ENCODE measurements at places on chromosomes 2 and 18. TPM values are rescaled to one million over a fixed set of nuclear protein-coding genes. Genes with fewer than 3 reads are reported as not detected.

TP53I3 gene
- total RNA-seq: 46.0 TPM

GREB1 gene
- total RNA-seq: 0.07 TPM

DNA sequence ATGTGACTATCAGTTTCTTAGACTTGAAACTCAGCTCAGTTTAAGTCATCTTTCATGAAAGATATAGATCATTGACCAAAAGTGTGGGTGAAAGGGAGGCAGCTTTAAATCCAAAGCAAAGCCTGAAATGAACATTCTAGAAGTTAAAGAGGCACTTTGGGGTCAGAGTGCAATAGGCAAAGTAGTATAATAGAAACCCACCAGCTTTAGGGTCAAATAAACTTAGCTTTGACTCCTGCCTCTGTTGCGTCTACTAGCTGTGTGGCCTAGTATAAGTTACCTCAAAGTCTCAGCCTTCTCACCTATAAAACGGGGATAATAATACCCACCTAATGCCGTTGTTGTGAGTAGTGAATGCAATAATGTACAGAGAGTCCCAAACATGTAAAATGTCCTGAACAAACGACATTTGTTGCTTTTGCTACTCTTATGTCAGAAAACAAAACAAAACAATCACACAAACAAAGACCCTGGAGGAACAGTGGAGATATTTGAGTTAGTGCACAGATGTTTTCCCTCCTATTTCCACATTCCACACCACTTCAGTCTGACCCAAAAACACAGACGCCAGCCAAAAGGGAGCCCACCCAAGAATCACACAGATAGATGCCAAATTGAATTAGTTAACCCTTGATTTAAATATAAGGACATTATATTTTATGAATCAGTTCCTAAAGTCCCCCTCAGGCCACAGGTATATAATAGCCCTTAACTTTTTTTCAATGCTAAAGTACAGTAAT, 657.0 kb downstream of the ARHGAP15 start:
- DNase-seq: no peak

DNA sequence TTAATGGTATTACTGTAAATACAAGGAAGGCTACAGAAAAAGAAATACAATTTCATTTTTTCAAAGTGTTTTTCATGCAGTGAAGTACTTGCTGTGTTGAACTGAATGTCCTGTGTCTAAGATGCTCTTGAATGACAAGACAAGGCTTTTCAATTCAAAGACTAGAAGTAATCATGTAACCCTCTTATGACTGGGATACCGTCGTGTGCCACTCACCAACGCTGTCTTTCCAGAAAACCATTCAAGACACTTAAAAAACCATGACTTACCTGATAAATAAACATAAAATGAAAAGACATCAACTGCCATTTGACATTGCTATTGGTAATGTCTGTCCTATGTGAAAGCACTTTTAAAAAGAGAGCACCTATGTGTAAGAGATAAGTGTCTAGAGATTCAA, 183.1 kb upstream of the DPP10 start:
- no peak for DNase-seq

DNA sequence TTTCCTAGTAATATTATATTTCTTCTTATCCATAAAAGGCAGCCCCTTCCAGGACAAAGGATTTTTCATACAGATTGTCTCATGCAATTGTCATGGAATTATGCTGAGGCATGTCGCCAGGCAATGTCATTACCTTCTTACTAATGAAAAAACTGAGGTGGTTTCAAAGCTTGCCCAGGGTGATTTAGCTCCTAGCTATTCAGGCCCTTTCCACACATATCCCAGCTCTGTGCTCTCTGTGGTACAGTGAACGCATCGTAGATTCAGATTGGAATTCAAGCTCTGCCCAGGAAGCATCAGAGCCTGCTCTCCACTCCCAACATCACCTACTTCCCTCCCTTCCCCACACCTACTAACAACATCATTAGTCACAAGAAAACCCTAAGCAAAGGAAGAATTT, 60.1 kb downstream of the ATP8B1 start:
- DNase-seq: peak; percentile 59

GRCh38 chr2:138035608-138036217, 71.4 kb downstream of the HNMT start:
- no peak for DNase-seq

DNA sequence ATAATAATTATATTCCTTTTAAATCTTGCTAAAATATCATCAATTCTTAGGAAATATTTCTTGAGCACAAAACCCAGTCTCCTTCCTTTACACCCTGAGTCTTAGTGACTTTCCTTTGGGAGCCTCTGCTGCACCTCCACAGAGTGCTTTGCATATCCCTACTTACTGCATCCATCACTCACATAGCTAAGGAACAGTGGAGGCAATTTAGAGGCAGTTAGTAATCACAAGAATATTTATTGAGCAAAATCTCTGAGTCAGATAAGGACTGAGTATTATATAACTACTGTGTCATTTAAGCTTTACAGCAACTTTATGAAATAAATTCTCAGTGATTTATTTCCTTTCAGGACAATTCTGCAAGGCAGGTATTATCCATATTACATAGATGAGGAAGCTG, 327.7 kb downstream of the TMX3 start:
- no peak for DNase-seq

- no peak for DNase-seq
Observed at GRCh38 chr18:36900466-36900865, 71.5 kb downstream of the KIAA1328 start.

DNA sequence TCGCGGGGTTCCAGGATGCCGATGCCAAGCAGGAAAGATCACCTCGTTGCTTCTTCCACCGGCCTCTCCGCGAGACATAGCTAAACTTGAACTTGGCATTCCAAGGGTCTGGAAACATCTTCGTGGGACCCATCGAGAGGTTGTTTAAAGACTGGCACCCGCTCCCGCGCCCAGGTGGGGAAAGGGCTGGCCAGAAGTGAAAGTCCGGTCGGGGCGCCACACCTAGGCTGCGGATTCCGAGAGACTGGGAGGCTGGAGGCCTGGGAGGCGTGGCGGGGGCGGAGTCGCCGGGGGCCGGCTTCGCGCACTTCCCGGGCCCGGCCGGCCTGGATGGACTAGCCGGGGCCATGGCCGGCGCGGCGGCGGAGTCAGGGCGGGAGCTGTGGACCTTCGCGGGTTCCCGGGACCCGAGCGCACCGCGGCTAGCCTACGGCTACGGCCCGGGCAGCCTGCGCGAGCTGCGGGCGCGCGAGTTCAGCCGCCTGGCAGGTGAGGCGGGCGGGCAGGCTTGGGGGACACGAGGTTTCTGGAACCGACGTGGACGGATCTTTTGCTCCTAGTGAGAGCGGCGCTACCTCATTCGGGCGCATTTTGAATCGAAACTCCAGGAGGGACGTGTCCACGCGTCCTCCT, at the start of gene MOCOS:
Gene MOCOS, plus strand, starts transcription at position 305 of the 633 bp plus-strand sequence. Its CDS starts 43 bp downstream, at position 348.
- no peak for DNase-seq

DNA sequence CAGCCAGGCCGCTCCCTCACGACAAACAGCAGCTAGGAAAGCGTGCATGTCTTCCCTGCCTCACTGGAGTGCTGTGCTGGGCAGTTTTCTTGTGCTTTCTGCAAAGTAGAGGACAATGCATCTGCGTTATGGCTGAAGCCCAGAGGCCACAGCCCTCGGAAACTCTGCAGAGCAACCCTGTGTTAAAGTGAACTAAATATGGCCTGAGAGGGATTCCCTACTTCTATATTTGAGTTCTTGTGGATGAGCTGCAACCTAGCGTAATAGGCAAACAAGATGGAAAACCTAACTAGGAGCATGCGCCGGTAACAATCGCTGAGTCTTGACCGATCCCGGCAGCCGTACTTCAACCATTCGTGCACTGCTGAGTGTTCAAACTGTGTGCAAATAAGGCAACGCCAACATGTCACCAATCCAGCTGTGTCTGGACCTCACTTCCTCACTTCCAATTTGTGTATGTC, 471.9 kb upstream of the HS6ST1 start:
- DNase-seq: no peak

GRCh38 chr2:232523682-232524597, 2.0 kb upstream of the CHRND start:
- DNase-seq: no peak
